NCI-H82 (cell line): ENCODE measurements at places on chromosomes 16 and 17.
A peak's percentile ranks its signal among the peaks of the same experiment; 100 is the strongest.

DNA sequence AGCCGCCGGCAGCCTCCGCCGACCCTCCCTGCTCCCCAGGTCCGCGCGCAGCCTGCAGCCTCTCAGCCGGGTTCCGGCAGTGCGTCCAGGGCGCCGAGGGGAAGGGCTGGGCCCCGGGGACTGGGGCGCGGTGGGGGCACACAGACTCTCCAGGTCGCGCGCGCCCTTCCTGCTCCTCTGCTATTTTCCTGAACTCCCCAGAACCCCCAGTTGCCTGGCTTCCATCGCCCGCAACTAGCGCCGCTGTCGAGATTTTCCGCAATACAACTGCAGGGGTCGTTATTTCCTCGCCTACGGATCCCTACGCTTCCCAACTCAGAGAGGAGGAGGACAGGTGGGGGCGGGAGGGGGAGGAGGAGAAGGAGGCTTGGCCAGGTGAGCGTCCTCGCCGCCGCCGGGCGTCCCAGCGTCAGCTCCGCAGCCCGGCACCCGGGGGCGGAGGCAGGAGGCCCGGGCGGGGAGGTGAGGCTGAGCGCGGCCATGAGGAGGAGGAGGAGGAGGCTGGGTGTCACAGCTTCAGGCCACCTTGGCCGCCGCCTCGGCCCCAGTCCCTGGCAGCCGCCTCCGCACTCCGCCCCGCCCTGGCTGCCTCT is at the start of gene CA10:
CA10 (minus strand) TSS at position 265 of the 593 bp plus-strand sequence.
- peak; percentile 63 for DNase-seq

- no peak for DNase-seq
Measured at GRCh38 chr16:51624080-51624775, 473.2 kb upstream of the SALL1 start.

DNA sequence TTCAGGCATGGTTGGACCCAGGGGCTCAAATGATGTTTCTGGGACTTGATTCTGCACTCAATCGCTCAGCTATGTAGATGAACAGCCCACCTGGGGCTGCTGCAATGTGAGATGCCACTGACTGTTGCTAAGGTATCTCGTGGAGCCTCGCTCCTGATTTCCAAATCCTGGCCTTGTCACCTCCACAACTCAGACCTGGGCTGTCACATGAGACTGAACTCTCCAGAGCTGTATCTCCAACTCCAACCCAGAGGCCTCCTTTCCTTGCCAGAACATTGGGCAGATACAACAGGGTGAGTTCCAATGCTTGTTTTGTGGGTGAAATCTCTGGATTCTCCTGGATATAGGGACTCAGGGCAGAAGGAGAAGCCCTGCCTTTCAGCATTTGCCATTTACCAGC is 79.5 kb downstream of the GNAO1 start:
- DNase-seq, result no peak

- no peak for DNase-seq
Measured at GRCh38 chr16:53780051-53780450, 76.1 kb downstream of the FTO start.

DNA sequence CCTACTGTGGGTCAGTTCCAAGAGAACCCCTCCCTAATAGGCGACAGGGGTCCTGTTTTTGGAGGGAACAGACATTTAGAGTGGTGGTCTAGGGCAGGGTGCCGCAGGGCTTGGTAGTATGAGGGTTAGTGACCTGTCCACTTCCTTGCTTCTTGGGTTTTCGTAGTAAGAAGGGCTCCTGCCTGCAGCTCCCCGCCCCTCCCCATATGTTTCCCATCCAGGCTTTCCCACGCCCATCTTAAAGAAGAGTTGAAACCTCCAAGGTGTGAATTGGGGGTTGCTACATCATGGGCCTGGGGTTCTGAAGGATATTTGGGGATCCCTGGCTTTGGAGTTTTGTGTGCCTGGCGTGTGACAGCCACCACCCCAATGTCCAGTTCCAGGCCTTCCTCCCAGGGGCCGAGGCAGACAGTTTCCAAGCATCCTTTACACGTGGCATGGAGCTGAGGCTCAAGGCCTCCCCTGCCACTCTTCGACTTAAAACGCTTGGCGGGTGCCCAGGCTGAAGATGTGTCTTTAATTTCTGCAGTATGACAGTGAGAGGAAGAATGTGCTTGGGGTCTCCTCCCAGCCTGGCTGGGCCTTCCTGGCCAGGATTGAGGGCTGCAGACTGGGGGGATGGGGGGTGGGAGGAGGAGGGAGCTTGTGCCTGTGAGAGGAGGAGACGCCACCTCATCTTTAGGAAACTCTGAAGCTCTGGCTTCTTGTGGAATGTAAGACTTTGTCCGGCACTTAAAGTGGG is 2.3 kb upstream of the COL1A1 start:
- DNase-seq, result no peak

DNA sequence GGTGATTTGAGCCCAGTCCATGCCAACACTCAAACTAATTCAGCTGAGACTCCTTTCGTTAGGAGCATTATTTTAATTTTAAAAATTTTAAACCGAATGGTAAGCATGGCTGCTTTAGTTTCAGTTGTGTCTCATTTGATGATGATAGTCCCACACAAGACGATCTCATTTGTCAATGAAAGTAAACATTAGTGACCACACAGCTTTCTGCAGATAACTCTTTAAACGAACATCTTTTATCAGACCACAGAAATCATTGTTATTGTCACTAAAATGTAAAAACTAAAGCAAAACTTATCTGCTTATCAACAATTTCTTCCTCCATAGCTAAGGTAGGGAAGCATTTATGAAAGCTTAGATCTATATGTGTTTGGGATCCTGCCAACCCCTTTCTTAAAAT is 382.2 kb downstream of the ZFHX3 start:
- no peak for DNase-seq

GRCh38 chr17:78344666-78345065 is 15.2 kb downstream of the SOCS3 start:
- DNase-seq, result no peak

DNA sequence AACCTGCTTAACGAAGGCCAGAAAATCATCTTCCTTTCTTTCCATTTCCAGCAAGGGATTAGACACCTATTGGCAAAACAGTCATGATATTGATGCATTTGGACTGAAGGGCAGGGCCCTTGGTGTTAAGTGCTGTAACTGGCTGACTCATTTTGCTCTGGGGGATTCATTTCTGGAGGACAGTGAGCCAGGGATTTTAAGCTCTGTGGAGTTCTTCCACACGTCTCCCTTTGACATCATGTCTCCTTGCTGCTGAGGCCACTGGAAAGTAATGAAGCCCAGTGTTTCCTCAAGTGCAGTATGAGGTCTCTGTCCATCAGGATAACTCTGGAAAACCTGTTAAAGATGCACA is 42.2 kb downstream of the DNAH9 start:
- no peak for DNase-seq

DNA sequence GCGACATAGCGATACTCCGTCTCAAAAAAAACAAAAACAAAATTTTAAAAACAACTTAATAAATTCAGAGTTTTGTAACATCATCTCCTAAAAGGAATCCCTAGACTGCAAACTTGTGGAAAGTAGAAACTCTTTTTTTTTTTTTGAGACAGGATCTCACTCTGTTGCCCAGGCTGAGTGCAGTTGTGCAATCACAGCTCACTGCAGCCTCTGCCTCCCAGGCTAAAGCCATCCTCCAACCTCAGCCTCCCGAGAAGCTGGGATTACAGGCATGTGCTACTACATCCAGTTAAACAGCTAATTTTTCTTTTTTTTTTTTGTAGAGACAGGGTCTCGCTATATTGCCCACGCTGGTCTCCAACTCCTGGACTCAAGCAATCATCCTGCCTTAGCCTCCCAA is 19.7 kb downstream of the EZH1 start:
- no peak for DNase-seq

- no peak for DNase-seq
Measured at GRCh38 chr17:39187152-39187830, 10.2 kb downstream of the CACNB1 start.

DNA sequence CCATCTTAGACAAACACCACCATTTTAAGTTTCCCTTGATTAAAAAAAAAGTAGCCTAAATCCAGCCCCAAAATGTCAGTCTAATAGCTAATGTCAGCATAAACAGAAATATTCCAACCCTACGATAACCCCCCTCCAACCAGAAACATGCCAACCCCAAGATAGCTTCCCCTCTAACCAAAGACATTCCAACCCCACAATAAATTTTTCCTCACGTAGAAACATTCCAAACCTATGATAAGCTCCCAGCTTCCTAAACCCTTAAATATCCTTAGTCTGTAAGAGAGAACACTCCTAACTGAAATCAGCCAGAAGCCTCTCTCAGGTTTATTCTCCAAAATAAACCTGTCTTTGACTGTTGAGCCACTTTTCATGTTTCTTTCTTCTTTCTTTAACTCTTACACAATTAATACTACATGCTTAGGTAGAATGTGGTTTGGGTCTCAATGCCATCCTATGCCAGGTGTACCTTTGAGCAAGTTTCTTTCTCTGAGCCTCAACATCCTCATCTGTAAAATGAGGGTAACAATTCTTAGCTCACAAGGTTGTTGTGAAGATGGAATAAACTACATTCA is 10.5 kb upstream of the KRT38 start:
- no peak for DNase-seq

DNA sequence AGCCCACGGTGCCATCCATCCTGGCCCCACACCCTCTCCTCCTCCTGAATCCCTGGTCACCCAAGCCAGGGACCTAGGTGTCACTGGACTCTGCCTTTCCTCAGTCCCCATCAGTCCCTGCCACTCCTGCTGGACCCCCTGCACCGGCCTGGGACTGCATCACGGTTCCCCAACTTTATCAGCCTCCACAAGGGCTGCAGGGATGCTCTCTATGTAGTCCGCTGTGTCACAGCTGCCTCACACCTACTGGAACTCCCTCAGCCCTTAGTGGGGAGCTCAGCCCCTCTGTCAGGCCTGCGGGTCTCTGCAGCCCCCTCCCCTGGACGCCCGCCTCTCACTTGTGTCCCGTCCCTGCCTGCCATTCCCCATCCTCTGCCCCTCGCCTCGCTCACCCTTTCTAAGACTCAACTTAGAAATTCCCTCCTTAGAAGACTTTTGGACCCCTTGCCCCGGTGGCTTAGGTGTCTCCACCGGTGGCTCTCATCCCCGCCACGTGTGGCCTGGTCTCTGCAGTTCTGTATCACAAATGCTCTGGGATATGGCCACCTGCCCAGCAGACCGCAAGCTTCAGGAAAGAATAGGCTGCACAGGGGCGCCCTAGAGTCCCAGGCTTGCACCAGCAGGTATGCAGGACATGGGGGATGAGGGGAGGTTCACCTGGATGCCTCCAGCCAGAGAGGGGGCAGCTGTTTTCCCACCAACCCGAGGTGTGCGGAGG is 62.9 kb downstream of the PRMT7 start:
- DNase-seq, result no peak

- DNase-seq, result no peak
Measured at GRCh38 chr16:5321930-5322329, 224.3 kb upstream of the EEF2KMT start.

DNA sequence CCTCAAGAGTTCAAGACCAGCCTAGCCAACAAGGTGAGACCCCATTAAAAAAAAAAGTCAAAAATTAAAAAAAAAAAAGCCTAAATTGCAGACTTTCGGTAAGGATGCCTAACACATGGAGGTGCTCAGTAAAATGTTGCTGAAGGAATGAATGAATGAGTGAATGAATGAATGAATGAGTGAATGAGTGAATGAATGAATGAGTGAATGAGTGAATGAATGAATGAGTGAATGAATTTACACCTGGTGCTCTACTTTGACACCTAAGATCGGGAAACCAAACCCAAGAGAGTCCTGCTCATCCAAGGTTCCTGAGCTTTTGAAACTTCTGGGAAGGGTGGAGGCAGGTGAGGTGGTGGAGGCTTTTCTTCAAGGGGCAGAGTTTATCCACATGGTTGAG is 112.2 kb upstream of the LHX1 start:
- no peak for DNase-seq

GRCh38 chr17:77459018-77459755 is 318.4 kb downstream of the SEC14L1 start:
- DNase-seq, result no peak

DNA sequence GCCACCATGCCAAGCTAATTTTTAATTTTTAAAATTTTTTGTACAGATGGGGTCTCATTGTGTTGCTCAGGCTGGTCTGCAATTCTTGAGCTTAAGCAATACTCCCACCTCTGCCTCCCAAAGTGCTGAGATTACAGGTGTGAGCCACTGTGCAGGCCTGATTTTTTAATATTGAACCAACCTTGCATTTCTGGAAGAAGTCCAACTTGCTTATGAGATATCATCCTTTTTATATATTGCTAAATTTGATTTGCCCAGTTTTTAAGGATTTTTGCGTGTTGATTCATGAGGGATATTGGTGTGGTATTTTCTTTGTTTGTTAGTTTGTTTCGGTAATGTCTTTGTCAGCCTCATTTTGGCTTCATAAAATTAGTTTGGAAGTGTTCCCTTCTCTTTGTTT is 196.4 kb downstream of the SEC14L1 start:
- no peak for DNase-seq

- no peak for DNase-seq
Measured at GRCh38 chr17:77889135-77889505, 69.4 kb upstream of the TNRC6C start.

DNA sequence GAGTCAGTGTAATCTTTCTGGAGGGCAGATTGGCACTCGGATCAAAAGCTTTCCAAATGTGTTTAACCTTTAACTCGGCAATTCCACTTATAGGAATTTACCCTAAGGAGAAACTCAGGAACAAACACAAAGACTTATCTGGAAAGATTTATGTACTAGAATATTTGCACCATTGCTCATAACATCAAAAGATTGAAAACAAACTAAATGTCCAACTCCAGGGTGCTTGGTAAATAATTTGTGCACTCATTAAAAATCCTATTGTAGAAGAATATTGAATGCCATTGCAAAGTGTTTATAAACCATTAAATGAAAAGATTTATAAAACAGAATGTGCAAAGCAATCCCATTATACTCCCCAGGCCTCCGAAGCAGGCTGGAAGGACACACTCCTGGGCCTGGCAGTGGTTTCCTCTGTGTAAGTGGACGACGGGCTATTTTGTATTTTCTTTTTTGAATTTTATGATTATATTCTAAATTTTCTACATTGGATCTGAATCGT is 18.7 kb upstream of the RBFOX3 start:
- DNase-seq, result no peak

DNA sequence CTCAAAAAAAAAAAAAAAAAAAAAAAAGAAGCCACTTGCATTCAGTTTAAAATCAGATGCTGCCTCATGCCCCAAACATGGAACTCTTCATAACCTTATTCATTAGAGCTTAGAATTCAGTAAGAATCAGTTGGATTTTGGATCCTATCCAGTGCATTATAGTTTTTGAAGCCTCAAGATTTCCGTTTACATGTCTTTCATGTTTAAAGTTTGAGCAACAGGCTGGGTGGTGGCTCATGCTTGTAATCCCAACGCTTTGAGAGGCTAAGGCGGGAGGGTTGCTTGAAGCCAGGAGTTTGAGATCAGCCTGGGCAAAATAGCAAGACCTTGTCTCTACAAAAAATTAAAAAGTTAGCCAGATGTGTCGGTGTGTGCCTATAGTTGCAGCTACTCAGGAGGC is 55.0 kb downstream of the SNTB2 start:
- no peak for DNase-seq

GRCh38 chr17:61834610-61835009 is 28.7 kb downstream of the BRIP1 start:
- DNase-seq, result no peak

GRCh38 chr17:12227547-12227946 is 206.9 kb downstream of the MAP2K4 start:
- DNase-seq, result no peak
